Stimulated activated CD8-positive, alpha-beta memory T cell treated with anti-CD3 and anti-CD28 coated beads, Interleukin-7, amount 100 ng/mL, for 1 hour (primary cell): ENCODE measurements at places on chromosomes 6 and 20.

DNA sequence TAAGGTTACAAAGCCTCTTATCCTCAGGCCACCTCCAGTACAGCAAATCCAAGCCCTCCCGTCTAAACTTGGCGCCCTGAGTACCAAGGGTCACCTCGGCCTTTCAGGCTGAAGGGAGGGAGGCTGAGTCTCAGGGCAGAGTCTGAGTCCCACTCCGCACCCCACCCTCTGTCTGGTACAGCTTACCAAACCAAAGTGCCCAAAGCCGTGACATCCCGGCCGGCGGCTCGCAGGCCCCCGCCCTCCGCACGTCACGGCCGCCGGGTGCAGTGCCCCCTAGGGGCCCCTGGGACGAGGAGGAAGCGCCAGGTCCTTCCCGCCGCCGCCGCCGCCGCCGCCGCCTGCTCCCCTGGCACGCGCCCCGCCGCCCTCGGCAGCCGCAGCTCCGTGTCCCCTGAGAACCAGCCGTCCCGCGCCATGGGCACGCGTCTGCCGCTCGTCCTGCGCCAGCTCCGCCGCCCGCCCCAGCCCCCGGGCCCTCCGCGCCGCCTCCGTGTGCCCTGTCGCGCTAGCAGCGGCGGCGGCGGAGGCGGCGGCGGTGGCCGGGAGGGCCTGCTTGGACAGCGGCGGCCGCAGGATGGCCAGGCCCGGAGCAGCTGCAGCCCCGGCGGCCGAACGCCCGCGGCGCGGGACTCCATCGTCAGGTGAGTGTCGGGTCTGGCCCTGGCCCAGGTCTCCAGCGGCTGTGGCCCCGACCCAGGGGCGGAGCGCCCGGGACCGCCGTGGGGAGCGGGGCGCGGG, at the start of gene MTHFD1L:
TSS of gene MTHFD1L (plus strand) at position 297 of the 741 bp plus-strand sequence. CDS start at position 418, 121 bp downstream.
- peak; percentile 43 for DNase-seq

GRCh38 chr20:10463622-10464021, 28.5 kb downstream of the SLX4IP start:
- DNase-seq = no peak

DNA sequence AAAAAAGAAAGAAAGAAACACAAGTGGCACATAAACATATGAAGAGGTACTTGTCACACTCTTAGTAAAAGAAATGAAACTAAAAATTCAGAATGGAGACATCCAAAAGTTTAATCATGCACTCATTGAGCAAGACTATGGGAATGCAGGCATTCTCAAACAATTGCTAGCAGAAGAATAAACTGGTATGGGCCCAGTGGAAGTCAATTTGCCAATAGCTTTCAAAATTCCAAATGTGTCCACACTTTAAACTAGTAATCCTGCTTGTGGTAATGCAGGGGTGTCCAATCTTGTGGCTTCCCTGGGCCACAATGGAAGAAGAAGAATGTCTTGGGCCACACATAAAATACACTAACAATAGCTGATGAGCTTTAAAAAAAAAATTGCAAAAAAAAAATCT, 97.4 kb downstream of the EPB41L2 start:
- no peak for DNase-seq

DNA sequence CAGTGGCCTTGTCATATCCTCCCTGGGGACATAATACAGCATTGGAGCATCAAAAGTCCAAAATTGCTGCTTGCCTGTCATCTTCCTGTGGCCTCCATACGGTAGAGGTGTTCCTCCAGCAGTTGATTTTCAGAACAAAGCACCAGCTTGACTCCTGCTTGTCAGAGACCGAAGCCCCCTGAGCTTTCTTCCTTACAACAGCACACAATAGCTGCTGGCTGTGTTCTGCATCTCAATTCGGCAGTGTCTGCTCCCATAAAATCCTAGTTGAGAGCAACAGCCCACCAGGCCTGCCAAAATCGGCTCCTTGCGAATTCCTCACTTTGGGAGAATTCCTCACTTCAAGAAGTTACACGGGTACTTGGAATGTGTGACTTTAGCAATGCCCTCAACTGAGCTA, 372.9 kb downstream of the SAMD5 start:
- no peak for DNase-seq

DNA sequence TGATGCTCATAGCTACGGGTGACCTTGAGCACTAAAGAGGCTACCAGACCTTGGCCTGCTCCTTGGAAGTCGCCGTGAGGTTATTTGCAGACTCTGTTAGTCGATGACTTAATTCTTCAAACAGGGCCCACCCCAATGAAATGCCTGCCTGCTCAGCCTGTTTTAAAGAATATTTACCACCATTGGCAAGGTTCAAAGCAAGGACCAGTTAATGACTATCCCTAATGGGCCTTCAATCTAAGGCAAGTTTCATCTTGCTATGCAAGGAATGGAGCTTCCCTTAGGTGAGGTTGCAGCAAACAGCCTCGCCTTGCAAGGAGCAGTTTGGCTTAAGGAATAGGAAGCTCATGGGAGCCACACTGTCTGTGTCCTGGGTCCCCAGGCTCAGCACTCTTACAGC, 22.9 kb upstream of the SPO11 start:
- no peak for DNase-seq

DNA sequence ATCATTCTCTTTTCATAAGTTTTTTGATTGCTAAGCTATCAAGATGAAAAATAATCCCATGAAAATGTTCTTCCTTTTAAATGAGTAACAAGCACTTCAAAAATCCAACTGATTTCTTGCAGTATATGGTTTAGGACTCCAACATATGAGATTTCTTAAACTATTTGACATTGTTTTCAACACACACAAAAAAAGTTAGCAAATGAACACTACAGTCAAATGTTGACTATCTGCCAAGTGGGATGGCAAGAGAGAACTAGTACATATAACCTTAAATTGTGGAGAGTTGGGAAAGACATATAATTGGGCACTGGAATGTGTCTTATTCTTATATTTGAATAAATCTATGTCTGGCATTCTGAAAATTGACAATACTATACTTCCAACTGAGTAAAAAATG, 15.6 kb downstream of the COL21A1 start:
- DNase-seq = no peak

DNA sequence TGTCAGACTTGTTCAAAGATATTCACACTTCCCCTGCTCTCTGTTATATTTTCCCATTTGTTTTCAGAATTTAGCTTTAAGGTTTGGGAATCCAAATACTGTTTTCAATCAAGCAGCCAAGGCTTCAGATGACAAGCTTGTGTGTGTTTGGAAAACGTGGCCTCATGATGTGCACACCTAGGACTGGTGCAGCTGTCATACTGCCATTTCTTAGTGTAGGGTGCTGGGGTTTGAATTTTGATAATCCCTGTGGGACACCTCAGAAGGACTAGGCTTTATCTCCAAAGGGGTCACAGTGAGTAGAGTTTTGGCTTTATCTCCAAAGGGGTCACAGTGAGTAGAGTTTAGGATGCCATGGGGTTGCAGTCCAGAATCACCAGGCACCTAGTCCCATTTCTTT, 65.3 kb upstream of the JAG1 start:
- no peak for DNase-seq

DNA sequence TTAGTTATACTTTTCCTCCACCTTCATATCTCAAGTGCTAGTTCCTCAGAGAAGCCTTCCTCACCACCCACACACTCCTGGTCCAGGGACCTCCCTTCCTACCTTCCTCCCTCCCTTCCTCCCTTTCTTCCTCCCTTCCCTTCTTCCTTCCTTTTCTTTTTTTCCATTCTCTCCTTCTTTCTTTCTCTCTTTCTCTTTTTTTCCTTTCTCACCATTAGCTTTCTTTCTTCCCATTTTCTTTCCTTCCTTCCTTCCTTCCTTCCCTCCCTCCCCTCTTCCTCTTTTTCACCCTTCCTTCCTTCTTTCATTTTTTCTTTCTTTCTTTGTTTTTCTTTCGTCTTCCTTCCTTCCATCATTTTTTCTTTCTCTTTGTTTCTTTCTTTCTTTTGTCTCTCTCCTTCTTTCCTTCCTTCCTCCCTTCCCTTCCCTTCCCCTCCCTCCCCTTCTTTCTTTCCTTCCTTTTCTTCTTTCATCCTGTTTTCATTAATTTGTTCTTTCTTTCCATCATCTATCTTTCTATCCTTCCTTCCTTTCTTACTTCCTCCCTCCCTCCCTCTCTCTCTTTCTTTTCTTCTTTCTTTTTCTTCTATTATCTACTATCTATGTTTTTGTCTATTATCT, 416.0 kb downstream of the PLCB1 start:
- DNase-seq = no peak

DNA sequence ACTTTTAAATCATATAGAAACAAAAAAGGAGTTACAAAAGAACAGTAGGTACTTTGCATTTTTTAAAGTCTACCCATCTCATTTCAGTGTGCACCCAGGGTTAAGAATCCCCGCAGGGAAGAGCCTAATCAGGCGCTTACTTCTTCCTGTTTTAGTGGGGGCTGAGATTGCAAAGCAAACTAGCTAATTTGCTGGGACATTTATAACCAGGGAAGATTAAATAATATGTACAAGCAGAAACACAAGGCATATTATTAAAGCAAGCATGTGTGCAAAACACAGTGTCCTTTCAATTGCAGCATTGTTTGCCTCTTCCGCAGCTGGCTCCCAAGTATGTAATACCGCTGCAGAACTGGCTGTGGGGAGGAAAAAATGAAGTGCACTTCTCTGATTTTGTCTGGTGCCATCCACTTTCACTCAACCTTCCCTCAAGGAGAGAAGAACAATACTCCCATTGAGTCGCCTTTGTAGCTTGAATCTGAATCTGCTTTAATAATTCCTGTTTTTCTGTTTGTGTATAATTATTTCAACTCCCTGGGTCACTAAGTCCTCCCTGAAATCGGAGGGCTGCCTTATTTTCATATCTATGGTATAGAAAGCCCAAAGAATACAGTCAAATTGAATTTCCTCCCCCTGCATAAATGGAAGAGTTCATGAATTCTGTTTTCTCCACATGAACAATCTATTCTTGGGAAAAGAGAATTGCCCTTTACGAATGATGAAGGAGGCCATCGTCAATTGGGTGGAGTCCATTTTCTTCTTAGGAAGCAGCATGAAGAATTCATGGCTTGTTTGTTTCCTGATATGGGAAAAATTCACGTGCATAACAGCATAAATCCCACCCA, 23.3 kb upstream of the BCAS1 start:
- DNase-seq = no peak

DNA sequence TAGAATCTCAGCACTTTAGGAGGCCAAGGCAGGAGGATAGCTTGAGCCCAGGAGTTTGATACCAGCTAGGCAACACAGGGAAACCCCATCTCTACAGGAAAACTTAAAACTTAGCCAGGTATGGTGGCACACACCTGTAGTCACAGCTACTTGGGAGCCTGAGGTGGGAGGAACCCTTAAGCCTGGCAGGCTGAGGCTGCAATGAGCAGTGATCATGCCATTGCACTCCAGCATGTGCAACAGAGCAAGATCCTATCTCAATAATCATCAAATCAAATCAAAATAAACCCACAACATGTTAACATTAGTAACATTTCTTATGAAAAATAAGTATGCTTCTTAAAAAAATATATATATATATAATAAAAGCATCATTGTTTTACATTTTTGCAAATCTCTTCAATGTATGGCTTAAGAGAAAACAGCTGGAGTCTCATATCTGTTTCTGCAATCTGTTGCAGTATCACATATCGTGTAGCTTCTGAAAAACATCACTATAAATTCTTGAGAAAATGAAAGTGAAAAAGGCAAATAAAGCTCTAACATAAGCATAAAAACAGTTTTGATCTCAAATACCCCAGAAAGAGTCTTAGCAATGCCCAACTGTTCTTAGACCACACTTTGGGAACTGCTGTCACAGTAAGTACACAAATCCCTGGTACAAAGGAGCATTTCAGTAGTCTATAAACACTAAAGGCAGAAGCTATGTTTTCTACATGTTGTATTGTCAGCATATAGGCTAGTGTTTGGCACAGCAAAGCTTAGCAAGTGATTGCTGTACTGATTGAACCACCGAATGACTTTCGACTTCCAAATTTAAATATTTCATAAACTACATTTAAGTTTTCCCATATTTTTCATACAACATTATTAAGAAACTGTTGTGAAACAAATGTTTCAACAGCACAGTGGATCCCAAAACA, 8.0 kb downstream of the MMUT start:
- DNase-seq = no peak
